Stimulated activated CD8-positive, alpha-beta memory T cell treated with anti-CD3 and anti-CD28 coated beads, Interleukin-15, amount 100 ng/mL, for 1 hour (primary cell): ENCODE measurements at places on chromosomes 4 and X.

DNA sequence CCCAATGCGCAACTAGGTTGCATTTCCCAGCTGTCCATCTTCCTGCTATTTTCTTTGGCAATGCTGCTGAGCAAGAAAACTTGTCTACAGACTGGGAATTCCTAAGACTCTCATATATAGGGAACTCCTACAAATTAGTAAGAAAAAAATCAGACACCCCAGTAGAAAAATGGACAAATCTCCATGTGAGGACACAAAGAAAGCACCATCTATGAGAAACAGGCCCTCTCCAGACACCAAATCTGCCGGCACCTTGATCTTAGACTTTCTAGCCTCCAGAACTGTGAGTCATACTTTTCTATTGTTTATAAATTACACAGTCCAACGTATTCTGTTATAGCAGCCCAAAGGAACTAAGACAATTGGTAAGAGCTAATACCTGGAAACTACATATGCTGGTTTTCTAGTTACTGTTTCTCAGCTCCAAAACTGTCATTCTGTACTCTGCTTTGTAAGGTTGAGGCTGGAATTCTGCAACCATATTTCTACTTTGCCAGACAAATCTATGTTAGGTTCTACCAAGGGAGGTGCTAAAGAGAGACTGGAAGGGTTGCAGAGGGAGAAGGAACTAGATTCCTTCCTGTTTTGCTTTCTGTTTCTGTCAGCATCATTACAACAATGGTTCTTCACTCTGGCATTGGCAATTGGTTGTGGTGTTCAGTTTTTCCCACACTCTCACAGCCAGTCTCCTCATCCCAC lies 35.7 kb upstream of the FAM241A start:
- DNase-seq, result no peak

DNA sequence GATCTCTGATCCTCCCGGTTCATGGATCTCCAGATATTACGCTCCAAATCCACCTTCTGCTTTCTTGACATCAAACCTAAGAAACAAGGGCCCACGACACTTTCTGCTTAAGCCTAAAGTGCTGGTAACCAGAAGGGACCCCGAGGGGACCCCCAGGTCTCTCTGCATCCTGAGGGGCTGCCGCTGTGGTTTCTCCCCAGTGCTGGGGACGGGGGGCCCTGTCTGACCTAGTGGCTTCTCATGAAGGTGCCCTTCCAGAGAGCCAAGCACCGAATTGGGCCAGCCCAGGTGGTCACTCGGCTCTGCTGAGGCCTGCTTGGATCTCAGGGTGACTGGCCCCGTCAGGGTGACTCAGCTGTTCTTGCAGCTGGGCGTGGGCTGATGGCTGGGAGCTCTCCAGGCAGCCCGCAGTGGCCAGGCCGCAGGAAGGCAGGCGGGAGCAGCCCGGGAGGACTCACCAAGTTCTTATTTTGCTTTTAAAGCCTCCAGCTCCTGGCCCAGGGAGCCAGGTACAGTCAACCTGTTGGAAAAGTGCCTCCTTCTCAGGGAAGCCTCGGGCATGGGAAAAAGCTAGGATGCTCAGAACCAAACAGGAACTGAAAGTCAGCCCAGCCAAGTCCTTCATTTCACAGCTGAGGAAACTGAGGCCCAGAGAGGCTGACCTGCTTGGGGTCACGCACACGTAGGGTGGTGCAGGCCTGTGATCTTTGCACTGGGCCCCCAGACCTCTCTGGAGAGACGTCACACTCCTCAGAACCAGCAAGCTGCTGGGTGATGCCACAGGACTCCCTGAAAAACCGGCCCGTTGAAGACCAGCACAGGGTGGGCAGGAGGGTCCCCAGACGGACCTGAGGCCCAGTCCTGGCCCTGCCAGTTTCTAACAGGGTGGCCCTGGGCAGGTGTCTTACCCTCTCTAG lies 16.7 kb downstream of the BLOC1S4 start:
- no peak for DNase-seq

DNA sequence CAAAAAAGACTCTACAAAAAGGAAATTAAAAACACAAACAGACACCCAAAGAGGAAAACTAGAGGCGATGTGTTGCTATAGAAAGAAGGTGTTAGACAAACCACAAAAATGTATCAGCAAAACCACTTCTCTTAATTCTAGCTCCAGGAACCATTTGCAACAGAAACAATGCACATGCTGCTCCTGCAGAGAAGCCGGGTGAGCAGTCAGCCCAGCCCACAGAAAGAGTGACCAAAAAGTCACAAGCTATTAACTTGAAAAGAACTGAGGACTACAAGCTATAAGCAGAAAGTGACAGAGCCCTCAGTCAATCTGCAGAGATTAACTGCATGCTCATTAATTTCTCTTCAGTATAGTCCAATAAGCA lies 96.2 kb upstream of the KLHL13 start:
- DNase-seq, result no peak

DNA sequence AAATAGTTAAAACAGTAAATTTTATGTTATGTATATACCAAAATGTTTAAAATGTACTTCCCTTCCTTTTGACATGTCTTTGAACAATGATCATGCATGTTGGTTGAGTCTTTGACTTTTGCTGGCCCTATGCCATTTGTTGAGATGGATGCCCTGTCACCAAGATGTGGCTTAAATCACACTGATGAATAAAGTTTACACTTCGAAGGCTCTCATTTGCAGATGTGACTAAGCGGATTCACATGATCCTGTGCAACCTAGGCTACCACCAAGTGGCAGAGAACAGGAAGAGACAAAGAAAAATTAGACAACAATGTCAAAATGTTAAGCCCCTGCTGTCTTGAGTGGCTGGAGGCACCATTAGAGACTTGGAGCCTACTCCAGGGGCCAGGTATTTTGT lies 139.9 kb downstream of the RAB28 start:
- DNase-seq, result no peak
